ENCODE measurements at places on chromosomes 1 and 21.

- DNase-seq = no peak
These were observed 10.1 kb upstream of the ACTRT2 start for GRCh38 chr1:3011127-3011526.

DNA sequence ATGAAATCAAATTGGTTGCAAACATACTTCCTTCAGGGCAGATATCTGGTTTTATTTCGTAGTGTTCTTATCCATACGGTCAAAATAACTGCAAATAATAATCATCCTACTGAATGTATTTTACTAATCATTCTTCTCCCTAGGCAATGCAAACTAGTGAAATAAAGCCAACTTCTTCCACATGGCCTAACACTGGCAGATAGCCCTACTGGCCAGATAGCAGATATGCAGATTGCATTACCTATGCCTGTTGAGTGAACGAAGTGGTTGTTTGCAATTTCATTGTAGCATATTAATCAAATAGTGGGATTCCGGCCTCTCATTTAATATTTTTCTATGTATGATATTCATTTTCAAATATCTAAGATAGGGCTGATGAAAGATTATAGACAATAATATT is 116.2 kb downstream of the CENPF start:
- DNase-seq = no peak

- DNase-seq = no peak
These were observed 712 bp downstream of the KCNA2 start for GRCh38 chr1:110605446-110605845.

GRCh38 chr1:71828431-71829012 is 453.8 kb downstream of the NEGR1 start:
- DNase-seq = no peak

DNA sequence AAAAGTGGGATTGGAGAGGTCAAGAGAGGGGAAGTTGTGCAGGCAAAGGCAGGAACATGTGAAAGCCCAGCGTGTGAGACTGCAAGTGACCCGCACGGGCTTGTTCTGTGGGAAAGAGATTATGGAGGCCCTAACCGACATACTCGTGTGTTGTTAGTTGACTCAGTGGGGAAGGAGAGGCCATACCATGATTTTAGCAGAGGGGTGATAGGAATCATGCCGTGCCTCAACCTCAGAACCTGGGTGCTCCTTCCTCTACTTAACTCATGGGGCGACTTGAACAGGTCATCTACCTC is 19.3 kb downstream of the PGLYRP3 start:
- DNase-seq = no peak

DNA sequence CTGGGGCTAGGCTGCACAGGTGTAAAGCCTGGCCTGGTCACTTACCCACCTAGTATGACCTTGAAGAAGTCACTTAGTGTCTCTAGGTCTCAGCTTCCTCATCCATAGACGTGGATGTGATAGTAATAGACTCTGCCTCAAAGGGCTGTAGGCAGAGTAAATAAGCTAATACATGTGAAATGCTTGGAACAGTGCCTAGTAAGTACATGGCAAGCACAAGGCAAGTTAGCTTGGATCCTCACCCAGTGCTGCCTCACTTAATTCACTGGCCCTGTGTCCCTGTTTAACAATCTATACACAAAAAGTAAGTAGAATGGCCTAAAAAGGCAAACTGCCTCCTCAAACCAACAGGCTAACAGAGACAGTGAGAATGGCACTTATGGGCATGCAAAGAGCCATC is 167.8 kb downstream of the PIGK start:
- no peak for DNase-seq

GRCh38 chr1:6221210-6221784 is 14.5 kb downstream of the ICMT start:
- DNase-seq = no peak

GRCh38 chr1:118257946-118258345 is 72.9 kb upstream of the SPAG17 start:
- no peak for DNase-seq

DNA sequence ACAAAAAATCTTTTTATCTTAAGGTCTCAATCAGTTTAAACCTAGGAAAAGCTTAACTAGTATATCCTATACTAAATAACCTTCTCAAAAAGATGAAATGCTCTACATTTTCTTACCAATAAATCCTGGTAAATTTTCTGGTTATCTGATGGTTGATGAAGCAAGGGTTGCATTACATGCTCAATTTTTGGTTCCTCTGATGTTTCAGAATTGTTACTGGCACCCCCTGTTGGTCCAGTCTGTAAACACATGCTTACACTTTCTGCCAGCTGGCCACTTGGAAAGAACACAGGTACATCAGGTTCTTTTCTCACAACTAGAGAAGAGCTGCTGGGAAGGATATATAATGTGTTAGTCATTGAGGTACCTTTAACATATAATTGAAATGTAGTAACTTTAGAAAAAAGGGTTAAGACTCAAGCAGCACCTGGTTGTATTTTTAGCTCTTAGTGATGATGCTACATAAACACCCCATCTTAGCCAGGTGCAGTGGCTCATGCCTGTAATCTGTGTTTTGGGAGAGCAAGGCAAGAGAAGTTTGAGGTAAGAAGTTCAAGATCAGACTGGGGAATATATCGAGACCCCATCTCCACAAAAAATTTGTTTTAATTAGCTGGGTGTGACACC is 30.9 kb upstream of the TAL1 start:
- peak; percentile 71 for DNase-seq

GRCh38 chr1:9115351-9116205 is 13.3 kb downstream of the GPR157 start:
- peak; percentile 65 for DNase-seq

- no peak for DNase-seq
These were observed 124.5 kb upstream of the TMEM51 start for GRCh38 chr1:15029036-15029435.

DNA sequence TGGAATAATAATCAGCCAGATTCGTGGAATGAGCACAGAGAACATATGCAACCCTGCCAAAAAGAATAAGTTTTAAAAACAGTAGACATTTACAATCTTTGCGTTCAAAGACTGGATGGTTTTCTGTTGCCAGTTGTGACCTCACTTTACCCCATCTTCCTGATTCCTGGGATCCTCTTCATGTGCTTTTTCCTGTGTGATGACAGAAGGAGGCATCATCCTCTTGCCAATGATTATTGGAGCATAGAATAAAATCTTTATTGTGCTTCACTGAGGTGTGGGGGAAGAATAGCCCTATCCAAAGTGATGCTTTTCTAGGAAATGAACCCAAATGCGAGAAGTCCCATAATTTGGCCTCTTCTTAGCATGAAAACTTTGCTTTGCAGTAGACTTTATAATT is 15.0 kb upstream of the BARHL2 start:
- no peak for DNase-seq
